T-helper 2 cell treated with Interferon-gamma antibody and Interleukin-4, amounts not matched to agents 5 μg/mL and 100 μg/mL, for 36 hours (primary cell): ENCODE measurements at places on chromosomes 2 and 18.
A peak's percentile ranks its signal among the peaks of the same experiment; 100 is the strongest.

DNA sequence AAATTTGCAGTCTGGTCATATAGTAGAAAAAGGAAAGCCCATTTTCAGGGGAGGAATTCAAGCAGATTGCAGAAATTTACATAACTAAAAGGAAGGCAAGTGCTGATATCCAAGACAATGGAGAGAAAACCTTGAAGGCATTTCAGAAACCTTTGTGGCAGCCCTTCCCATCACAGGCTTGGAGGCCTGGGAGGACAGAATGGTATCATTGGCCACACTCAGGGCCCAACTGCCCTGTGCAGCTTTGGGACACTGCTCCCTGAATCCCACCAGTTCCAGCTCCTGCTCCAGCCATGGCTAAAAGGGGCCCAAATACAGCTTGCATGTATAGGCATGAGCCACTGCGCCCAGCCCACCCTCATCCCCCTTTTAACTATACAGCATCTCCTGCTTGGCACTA is 81.1 kb upstream of the NYAP2 start:
- no peak overlapping the region for H3K4me3 ChIP-seq
- no peaks in the 10 kb centered on the region for H3K27me3 ChIP-seq
- DNase-seq = no peak
- H3K36me3 ChIP-seq = no peaks in the 10 kb centered on the region

GRCh38 chr18:9824474-9824832 is 61.3 kb upstream of the TXNDC2 start:
- no peak overlapping the region for H3K27ac ChIP-seq
- peaks cover 11% of the 10 kb centered on the region for H3K27me3 ChIP-seq
- DNase-seq = no peak
- no peak overlapping the region for H3K4me3 ChIP-seq
- no peaks in the 10 kb centered on the region for H3K36me3 ChIP-seq

DNA sequence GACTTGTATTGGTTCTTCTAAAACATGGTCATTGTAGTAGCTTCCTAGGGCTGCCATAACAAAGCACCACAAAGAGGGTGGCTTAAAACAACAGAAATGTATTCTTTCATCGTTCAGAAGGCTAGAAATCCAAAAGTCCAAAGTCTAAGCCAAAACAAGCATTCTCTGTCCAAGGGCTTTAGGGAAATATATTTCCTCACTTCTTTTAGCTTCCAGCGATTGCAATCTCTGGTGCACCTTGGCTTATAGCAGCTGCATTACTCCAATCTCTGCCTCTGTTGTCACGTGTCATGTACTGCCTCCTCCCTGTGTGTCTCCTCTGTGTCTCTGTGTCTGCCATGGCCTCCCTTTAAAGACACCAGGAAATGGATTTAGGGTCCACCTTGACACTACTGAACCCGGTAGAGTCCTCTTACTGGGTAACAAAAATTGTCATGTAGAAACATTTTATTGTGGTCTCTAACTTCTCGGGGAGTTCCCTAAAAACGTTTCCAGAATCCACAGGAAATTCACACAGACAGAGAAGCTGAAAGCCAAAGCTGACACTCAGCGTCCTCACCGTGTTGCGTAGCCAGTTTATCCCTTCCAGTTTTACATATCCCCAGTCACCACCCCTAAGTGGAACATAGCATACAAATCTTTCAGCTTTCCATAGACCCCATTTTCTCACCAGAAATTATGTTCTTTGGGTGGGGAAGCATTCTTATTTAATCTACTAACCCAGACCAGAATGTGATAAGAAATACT is 20.7 kb upstream of the TTN start:
- no peak overlapping the region for H3K27ac ChIP-seq
- peaks cover 10% of the 10 kb centered on the region for H3K36me3 ChIP-seq
- no peaks in the 10 kb centered on the region for H3K27me3 ChIP-seq
- DNase-seq = no peak

GRCh38 chr18:76783786-76784484 is 38.4 kb upstream of the ZNF236 start:
- H3K4me1 ChIP-seq = peaks cover 2% of the 10 kb centered on the region
- no peak overlapping the region for H3K4me3 ChIP-seq
- no peaks in the 10 kb centered on the region for H3K36me3 ChIP-seq

DNA sequence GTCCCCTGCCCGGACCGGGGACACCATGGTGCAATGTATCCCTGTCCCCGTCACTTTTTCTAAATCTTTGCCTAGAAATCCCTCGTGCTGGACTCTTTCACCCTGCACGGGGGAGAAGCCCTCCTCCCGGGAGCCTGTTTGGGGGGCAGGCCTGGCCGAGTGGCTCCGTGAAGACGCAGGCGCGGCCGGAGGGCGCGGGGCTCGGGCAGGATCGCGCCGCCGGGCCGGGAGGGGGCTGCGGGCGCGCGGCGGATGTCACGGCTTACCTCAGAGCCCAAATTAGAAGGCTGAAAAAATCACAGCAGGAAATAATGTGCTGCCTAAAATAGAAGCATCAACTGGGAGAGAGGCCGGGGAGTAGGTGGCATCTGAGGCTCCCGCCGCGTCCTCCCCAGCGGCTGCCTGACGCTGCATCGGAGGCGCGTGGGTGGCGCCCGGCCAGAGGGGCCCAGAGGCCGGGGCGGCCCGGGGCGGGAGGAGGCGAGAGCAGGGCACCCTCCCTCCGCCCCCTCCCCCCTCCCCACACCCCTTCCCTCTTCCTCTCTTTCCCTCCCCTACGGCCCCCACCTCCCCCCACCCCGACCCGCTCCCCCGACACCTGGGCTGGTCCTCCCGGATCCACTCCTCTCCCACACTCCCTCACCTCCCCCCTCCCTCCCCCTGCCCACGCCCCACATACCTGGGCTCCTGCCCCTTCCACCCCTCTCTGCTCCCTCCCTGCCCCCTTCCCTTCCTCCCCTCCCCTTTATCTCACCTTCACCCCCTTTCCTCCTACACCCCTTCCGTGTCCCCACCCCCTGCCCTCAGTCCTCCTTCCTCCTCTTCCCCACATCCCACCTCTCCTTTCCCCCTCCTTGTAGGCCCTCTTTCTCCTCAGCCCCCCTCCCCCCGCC is 51.9 kb downstream of the SLC4A1AP start:
- no peaks in the 10 kb centered on the region for H3K36me3 ChIP-seq
- H3K27me3 ChIP-seq = peaks cover 20% of the 10 kb centered on the region
- H3K4me3 ChIP-seq = no peak overlapping the region
- H3K27ac ChIP-seq = no peak overlapping the region
- peaks cover 18% of the 10 kb centered on the region for H3K4me1 ChIP-seq

GRCh38 chr18:76983613-76984051 is 149.0 kb downstream of the MBP start:
- no peaks in the 10 kb centered on the region for H3K36me3 ChIP-seq
- peaks cover 3% of the 10 kb centered on the region for H3K27me3 ChIP-seq
- no peak for DNase-seq
- H3K27ac ChIP-seq = no peak overlapping the region
- no peak overlapping the region for H3K4me3 ChIP-seq
- H3K4me1 ChIP-seq = peaks cover 6% of the 10 kb centered on the region

- H3K27me3 ChIP-seq = peaks cover 36% of the 10 kb centered on the region
- no peak overlapping the region for H3K27ac ChIP-seq
- no peaks in the 10 kb centered on the region for H3K4me1 ChIP-seq
- no peak overlapping the region for H3K4me3 ChIP-seq
- no peaks in the 10 kb centered on the region for H3K36me3 ChIP-seq
These were observed 15.3 kb downstream of the GAREM1 start for GRCh38 chr18:32455361-32455760.

DNA sequence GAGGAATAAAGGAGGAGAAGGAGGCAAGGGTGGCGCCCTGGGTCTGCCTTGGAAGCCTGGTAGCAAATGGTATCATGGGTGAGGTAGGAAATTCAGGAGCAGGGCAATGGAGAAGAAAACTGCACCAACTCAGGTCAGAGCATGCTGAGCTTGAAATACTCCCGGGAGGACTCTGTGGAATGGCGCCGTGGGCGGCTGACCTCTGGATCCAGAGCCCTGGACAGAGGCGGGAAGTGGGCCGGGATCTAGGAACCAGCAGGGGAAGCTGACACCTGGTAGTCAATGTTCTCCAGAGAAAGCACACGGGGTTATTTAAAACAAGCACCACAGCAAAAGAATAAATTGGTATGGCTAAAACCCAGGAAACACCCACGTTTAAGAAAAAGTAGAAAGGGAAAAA is 161.3 kb downstream of the INO80D start:
- H3K27me3 ChIP-seq = peaks cover 41% of the 10 kb centered on the region
- peaks cover 6% of the 10 kb centered on the region for H3K4me1 ChIP-seq
- H3K36me3 ChIP-seq = no peaks in the 10 kb centered on the region
- no peak overlapping the region for H3K27ac ChIP-seq

DNA sequence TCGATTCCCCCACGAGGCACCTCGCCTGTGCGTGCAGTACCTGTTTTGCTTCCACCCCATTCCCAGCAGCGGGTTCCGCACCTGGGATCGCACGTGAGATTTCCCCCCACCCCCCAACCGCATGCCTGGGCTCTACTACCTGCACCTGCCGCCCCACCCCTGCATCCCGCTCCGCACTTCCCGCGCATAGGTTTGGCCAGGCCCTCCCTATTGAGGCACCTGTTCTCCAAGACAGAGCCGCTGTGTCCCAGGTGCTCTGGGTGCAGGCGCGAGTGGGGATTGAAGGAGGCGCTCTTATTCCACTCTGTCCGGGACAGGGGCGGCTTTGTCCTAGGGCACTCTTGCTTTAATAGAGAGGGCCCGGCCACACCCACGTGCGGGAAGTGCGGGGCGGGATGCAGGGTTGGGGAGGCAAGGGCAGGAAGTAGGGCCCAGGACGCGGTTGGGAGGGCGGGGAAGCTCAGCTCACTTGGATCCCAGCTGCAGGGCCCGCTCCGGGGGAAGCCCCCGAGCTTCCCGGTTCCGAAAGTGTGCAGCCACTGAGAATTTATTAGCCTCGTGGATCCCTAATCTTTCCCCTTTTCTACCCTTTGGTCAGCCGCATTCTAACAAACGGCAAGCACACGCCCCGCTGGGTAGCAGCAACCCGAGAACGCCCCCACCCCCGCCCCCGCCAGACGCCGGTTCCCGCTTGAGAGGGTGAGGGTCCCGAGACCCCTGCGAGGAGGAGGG is 670 bp upstream of the MOCOS start:
- no peaks in the 10 kb centered on the region for H3K4me1 ChIP-seq
- peak overlapping the region; percentile 79 for H3K4me3 ChIP-seq
- no peaks in the 10 kb centered on the region for H3K36me3 ChIP-seq
- no peak overlapping the region for H3K27ac ChIP-seq

DNA sequence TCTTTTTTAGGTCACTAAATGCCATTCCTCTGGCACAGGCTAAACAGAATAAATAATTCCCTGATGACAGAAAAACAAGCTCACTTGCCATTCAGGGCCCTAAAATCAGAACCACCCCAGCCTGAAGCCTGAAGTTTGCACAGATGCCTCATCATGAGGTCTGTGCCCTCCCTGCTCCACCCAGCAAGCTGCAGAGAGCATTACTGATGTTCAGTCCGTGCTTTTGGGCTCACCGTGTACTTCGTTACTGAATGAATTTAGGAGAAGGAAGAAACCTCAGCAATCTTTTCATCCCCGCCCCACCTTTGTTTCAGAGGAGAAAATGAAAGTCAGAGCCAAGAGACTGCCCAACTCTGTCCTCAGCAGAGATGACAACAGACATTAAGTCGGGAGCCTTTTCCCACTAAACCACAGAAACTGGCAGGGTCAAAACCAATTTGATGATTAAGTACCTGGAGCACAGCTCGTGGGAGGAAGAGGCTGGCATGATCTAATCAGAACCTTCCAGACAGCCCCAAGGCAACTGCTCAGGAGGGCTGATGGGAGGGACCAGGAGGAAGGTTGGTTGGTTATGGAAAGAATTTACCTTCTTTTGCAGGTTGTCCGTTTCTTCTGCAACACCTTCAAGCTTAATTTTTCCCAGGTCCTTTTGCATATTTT is 122.7 kb downstream of the LAMA1 start:
- no peak for DNase-seq
- no peaks in the 10 kb centered on the region for H3K36me3 ChIP-seq
- H3K27me3 ChIP-seq = no peaks in the 10 kb centered on the region
- H3K4me3 ChIP-seq = no peak overlapping the region

GRCh38 chr2:1561811-1562421 is 148.7 kb downstream of the TPO start:
- H3K4me1 ChIP-seq = peaks cover 5% of the 10 kb centered on the region
- DNase-seq = no peak
- no peak overlapping the region for H3K4me3 ChIP-seq
- no peak overlapping the region for H3K27ac ChIP-seq
- H3K27me3 ChIP-seq = no peaks in the 10 kb centered on the region
- H3K36me3 ChIP-seq = no peaks in the 10 kb centered on the region

DNA sequence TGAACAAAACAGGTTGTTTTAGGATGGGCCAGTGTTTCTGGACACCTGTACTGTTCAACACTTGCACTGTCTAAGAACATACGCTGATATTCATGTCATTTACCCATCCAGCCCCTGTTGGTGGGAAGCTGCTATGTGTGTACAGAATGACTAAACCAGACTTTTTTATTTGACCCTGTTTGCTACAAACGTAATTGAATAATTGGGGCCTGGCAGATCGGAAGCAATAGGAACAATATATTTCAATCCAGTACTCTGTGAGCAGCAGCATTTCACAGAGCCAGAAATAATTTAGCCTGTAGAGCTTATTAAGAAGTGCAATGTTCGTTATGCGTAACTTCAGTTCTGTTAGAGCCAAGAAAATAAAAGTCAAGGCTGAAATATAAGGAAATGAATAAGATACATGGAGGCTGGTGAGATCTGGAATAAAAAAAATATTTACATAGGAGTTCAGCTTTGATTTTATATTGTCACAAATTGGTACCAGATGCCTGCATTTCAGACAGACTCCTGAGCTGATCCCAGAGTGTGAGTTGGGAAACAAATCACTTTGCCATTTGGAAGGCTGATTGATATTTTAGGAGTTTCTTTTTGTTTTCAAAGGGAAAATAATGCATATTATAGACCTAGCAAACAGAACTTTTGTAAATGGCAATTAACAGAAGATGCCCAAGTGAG is 19.7 kb downstream of the CABLES1 start:
- no peaks in the 10 kb centered on the region for H3K4me1 ChIP-seq
- H3K27me3 ChIP-seq = no peaks in the 10 kb centered on the region
- H3K4me3 ChIP-seq = no peak overlapping the region
- H3K27ac ChIP-seq = no peak overlapping the region
- H3K36me3 ChIP-seq = no peaks in the 10 kb centered on the region
- no peak for DNase-seq

DNA sequence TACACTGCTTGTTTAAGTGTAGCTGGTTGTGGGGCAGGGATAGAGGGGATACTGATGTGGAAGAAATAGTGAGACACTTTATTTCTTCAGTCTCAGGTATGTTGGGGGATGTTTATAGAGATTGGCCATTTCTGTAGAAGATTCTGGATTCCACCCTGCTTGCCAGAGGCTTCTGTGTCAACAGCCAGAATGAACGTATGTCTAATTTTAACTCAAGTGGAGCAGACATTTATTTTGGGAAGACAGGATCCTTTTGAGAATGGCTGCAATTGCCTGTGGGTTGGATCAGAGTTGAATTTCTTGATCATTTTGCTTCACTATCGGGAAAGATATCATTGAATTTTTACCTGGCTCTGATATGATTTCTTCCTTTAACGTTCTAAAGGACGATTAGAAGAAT is 465.6 kb upstream of the SLC14A2 start:
- no peaks in the 10 kb centered on the region for H3K36me3 ChIP-seq
- H3K4me3 ChIP-seq = no peak overlapping the region
- H3K27ac ChIP-seq = no peak overlapping the region
- no peaks in the 10 kb centered on the region for H3K27me3 ChIP-seq
- DNase-seq = no peak
